ENCODE measurements at places on chromosomes 13 and 19. TPM values are rescaled to one million over a fixed set of nuclear protein-coding genes. Genes with fewer than 3 reads are reported as not detected.

- no peak overlapping the region for H3K27ac ChIP-seq
- no peak overlapping the region for H3K4me3 ChIP-seq
- H3K27me3 ChIP-seq = no peaks in the 10 kb centered on the region
- peaks cover 35% of the 10 kb centered on the region for H3K36me3 ChIP-seq
- peaks cover 33% of the 10 kb centered on the region for H3K4me1 ChIP-seq
Observed at GRCh38 chr19:46381346-46381745, 32.0 kb downstream of the CCDC8 start.

GRCh38 chr19:49069026-49069425 lies 3.5 kb downstream of the KCNA7 start:
- peaks cover 11% of the 10 kb centered on the region for H3K27me3 ChIP-seq
- no peaks in the 10 kb centered on the region for H3K36me3 ChIP-seq
- no peak for DNase-seq
- H3K4me1 ChIP-seq = peaks cover 16% of the 10 kb centered on the region

DNA sequence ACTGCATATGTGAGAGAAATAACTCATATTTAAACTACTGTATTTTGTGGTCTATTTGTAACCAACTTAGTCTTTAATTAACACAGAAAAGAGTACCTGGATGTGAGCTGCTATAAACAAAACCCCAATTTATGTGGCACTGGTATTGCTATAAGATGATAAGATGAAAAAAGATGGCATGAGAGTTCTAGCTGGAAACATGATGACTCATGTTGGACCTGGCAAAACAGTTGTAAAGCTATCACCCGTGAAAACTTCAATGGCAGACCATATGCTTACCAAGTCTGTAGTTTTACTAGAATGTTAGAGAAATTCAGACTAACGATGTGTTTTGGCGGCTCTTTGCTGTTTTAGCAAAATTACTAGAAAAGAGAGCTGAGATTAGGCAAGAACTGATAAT lies 69.6 kb upstream of the PCDH9 start:
- no peaks in the 10 kb centered on the region for H3K4me1 ChIP-seq
- H3K27me3 ChIP-seq = no peaks in the 10 kb centered on the region
- no peaks in the 10 kb centered on the region for H3K36me3 ChIP-seq
- no peak overlapping the region for H3K27ac ChIP-seq

DNA sequence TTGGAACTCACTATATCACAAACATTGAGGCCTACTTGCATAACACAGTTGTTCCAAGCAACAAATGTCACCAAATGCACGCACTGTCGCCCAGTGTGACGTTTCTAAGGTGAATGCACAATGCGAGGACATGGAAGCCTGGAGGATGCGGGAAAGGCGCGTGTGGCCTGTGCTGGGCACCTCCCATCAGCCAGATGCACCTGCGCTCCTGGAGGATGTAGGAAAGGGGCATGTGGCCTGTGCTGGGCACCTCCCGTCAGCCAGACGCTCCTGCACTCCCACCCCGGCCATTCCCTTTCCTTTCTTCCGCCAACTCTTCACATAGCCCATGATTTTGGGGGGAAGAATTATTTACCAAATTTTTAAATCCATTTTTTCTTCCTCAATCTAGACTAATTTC lies 202.4 kb upstream of the SOX1 start:
- H3K27me3 ChIP-seq = no peaks in the 10 kb centered on the region
- DNase-seq = no peak
- no peaks in the 10 kb centered on the region for H3K4me1 ChIP-seq
- H3K27ac ChIP-seq = no peak overlapping the region
- H3K36me3 ChIP-seq = no peaks in the 10 kb centered on the region

DNA sequence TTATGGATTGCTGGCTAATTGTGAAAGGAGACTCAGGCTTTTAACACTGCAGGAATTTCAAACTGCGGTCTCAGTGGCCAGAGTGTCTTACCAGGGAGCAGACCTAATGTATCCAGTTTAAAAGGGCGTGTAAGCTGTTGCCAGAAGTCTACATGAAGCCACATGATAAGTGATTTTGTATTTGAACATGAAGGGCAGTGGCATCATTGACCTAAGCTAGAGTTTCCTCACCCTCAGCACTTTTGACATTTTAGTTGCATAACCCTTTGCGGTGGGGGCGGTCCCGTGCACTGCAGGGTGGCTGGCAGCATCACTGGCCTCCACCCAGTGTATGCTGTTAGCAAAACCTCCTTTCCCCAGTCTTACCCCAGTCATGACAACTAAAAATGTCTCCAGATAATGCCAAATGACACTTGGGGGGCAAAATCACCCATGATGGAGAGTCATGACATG lies 23.7 kb upstream of the GPR18 start:
- H3K27me3 ChIP-seq = no peaks in the 10 kb centered on the region
- no peaks in the 10 kb centered on the region for H3K36me3 ChIP-seq
- peak overlapping the region; percentile 48 for H3K27ac ChIP-seq
- peak; percentile 29 for DNase-seq
- peaks cover 30% of the 10 kb centered on the region for H3K4me1 ChIP-seq
- H3K4me3 ChIP-seq = no peak overlapping the region

DNA sequence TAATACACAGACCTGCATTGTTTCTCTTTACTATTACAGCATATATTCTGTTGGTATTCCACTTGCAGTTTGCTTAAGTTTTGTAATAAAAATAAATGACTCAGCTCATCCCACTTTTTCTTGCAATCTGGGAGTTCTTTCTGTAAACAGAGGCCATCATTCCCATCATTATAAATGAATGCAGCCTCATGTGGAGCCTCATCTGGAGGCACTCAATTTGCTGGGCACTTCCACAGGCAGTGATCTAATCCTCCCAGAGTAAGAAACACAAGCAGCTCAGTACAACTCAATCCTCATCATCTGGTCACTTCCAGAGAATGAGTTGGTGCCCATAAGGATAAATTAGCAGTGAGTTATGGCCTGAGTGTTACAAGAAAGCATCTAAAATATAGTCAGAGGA lies 2801.9 kb downstream of the PCDH9 start:
- DNase-seq = no peak
- H3K4me3 ChIP-seq = no peak overlapping the region
- H3K4me1 ChIP-seq = no peaks in the 10 kb centered on the region
- H3K27me3 ChIP-seq = no peaks in the 10 kb centered on the region
- H3K27ac ChIP-seq = no peak overlapping the region

DNA sequence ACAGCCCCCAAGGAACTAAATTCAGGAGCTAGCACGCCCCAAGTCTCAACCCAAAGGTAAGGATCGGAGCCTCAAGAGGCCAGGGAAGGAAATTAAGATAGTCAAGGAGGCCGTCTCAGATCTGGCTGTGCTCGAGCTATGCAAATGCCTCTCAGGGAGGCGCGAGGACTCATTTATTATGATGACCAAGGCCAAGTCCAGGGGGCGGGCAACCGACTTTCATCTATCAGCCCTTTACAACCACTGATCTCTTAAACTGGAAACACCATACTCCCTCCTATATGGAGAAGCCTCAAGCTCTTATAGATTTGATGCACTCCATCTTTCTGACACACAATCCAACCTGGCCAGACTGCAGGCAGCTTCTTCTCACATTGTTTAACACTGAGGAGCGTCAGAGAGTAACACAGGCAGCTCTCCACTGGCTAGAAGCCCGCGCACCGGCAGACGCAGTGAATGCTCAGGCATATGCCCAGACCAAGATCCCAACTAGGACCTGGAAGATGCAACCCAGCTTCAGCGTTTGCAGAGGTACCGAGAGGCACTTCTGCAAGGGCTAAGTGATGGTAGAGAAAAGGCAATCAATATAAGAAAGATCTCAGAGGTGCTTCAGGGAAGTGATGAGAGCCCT lies 9.6 kb upstream of the SLC15A1 start:
- H3K27me3 ChIP-seq = no peaks in the 10 kb centered on the region
- DNase-seq = no peak
- no peaks in the 10 kb centered on the region for H3K4me1 ChIP-seq
- no peaks in the 10 kb centered on the region for H3K36me3 ChIP-seq

ZNF324 gene
- total RNA-seq = 34.0 TPM

WDR62 gene
- total RNA-seq = 0.88 TPM

ZNF45 gene
- 19.7 TPM for total RNA-seq
